ENCODE measurements at places on chromosomes 6 and 20. TPM values are rescaled to one million over a fixed set of nuclear protein-coding genes. Genes with fewer than 3 reads are reported as not detected.
A peak's percentile ranks its signal among the peaks of the same experiment; 100 is the strongest.

The CLPSL2 gene
- not detected for total RNA-seq

The KCNB1 gene
- total RNA-seq, result not detected

The RBCK1 gene
- total RNA-seq, result 212 TPM

The SLC17A3 gene
- total RNA-seq, result not detected

The INSM1 gene
- not detected for total RNA-seq

DNA sequence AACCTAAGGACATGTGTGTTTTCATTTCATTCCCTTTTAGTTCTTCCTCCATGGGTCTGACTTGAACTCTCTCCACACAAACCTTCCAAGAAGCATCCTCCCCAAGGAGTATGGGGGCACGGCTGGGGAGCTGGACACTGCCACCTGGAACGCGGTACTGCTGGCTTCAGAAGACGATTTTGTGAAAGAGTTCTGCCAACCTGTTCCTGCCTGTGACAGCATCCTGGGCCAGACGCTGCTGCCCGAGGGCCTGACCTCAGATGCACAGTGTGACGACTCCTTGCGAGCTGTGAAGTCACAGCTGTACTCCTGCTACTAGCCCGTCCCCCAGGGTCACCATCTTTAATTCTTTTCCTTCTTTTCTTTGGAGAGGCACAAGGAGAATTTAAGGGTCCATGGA is 13.5 kb downstream of the TTPAL start:
- DNase-seq, result no peak

DNA sequence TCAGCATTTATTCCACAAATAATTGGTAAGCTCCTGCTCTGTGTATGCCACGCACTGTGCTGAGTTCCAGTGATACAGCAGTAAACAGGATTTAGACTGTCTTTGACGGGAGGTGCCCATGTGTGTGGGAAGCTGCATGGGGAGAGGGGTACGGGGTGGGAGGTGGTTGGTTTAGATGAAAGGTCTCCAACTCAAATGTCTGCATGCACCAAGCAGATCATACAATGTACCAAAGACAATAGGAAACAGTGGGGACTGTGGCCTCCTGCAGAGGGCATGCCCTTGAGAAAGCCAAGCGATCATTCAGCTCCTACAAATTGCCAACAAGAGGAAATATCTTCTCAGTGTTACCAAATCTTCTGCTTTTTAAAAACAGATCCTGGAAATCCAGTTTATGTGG is 36.1 kb downstream of the SLC22A2 start:
- DNase-seq, result no peak

- no peak for DNase-seq
These were observed 45.9 kb downstream of the SSR1 start for GRCh38 chr6:7267071-7267465.

GRCh38 chr6:71979911-71980310 is 93.6 kb downstream of the RIMS1 start:
- DNase-seq, result no peak

DNA sequence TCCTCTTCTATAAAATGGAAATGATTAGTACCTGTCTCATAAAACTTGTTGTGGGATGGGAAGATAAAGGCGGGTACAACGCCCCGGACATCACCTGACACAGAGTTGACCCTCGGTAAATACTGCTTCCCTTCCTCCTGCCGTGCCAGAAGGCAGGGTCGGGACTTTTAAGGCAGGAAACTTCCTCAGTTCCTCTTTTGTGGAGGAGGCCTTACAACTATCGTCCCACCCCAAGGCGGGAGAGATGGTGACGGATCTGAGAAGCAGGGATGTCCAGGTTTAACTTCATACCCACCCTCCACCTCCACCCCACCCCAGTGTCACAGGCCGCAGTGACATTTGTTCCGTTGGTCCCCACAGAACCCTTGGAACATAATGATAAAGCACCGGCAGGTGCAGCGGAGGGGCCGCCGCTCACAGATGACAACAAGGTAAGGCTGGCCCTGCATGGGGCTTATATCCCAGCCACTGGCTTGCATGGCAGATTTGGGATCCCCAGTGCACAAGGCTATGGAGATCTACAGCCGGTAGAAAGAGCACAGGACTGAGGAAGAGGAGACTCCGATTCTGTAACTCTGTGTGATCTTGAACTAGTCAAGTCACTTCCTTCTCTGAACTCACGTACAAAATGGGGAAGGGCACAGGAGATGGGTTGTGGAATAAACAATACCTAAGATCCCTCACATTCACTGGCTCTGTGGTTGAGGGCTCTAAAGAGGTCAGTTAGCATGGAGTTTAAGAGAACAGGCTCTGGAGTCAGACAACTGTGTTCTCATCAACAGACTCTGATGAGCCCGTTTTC is 764 bp downstream of the DNTTIP1 start:
- DNase-seq, result no peak

- no peak for DNase-seq
These were observed 142.2 kb downstream of the MBOAT1 start for GRCh38 chr6:20070047-20070446.

- peak; percentile 23 for DNase-seq
These were observed 73.6 kb downstream of the POPDC3 start for GRCh38 chr6:105106260-105106659.

DNA sequence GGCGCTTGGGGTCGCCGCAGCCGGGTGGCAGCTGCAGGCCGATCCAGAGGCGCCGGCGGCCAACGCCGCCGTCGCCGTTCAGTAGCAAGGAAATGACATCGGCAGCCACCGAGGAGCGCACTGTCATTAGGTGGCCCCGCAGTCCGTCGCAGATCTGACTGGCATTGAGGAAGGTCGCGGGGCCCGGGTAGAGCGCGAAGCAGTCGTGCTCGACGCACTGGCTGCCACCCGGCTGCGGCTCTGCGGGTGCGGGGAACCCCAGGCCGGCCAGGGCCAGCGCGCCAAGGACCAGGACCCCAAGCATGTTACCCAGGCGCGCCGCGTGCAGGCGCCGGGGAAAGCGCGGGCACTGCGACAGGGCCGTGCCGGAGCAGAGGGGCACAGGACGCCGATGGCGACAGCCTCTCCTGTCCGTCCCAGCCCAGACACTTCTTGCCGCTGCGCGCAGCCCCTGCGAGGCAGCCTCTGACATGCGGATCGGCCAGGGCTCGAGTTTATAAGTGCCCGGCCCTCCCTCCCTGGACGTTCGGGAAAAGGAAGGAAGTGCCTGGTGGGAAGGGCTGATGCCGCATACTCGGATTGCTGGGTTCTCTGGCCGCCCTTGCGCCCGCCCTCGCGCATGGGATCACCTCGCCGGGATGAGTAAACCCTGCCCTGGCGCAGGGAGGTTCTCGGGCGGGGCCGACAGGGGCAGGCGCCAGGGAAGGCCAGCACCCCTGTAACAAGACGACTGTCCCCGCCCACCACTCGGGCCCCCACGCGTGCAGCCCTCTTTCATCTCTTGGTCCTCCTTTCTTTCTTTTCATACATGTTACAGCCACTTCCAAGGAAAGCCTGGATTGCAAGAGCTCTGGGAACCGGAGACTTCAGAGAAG is at the start of gene THBD:
TSS of gene THBD (minus strand) at position 472 of the 875 bp plus-strand sequence. CDS start at position 304, 168 bp downstream.
- peak; percentile 72 for DNase-seq

- peak; percentile 60 for DNase-seq
These were observed 58.4 kb upstream of the ARID1B start for GRCh38 chr6:156718647-156719394.

DNA sequence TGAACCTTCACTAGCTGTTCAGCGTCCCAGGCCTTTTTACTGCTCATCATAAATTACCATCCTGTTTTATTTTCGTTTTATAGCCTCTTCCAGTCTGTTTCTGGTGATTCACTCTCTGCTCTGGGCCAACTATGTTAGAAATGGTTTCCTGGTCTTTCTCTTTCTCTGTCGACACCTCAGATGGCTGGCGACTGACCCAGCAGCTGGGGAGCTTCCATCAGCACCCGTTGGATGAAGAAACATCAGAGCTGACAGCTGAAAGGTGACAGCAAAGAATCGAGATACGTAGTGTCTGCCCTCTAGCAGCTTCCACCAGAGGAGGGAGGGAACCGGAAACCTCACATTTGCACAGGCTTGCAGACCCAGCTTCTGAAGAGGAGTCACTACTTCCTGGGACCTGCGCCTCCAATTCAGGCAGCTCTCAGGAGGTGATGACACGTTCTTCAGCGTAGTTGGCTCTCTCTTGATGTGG is 82.9 kb upstream of the MLN start:
- no peak for DNase-seq
